ENCODE measurements at places on chromosomes 2 and 18.
A peak's percentile ranks its signal among the peaks of the same experiment; 100 is the strongest.

DNA sequence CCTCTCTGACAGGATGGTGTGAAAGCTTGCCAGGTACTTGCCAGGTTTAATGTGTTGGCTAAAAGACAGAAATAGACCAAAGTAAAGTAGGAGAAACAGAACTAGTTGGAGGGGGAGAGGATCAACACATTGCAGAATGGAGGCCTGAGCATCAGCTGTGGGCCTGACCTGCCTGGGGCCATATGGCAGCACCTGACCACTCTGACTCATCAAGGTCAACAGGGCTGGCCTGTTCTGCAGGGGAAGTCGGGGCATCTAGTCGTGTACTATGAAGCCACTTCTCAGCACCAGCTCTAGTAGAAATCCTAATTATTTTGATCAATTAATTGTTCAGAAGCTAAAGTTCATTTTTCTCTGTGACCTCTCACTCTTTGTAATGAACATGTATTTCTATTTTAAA, 35.8 kb upstream of the NOSTRIN start:
- no peak for DNase-seq

DNA sequence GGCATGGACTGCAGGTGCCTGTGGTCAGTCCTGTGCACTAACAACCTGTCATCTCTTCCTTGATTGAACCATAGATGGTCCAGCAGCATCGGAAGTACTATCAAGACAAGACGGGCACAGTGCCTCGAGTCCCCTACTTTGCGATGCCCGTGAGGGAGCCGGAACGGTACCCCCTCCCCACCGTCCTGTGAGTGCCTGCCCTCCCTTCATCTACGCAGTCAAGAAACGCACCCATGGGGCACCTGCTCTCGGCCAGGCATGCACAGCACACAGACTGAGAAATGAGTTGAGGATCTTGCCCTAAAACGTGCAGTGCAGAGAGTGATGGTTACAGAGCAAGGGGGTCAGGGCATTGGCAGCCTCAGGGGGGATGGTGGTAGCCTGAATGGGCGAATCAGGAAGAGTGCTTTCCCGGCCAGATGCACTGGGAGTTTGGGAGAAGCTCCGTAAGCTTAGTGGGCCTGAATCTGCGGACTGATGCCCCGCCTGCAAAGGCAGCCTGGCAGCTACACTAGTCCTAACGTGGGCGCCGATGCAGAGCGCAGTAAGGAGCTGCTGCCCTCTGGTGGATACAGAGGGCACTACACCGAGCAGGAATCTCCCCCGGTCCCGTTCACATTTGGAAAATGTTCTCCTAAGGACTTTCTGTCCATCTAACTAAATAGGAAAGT, 63.6 kb downstream of the CIB4 start:
- DNase-seq = peak; percentile 78

- DNase-seq = no peak
These were observed 937.7 kb downstream of the TRIB2 start for GRCh38 chr2:13654416-13654815.

DNA sequence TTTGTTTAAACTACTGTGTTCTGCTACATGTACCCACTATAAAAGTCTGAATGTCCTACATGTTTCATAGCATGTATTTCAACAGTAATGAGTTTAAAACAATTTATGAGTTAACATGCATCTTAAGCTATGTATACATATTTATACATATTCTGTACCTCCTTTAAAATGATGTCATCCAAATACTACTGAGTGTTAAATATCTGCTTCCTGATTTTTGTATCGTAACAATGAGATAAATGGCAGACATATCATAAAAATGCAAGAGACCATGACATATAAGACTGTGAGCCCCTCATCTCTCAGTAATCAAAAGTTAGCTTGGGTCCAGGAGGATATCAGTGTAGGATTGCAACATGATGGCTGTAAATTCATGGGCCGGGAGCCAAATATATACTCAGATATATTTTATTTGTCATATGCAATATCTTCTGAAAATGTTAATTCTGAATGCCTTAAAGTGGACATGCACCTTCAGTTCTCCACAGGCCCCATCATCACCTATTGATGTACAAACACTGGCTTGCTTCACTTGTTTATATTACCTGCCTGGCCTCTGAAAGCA, 3.6 kb downstream of the COL5A2 start:
- DNase-seq = no peak

DNA sequence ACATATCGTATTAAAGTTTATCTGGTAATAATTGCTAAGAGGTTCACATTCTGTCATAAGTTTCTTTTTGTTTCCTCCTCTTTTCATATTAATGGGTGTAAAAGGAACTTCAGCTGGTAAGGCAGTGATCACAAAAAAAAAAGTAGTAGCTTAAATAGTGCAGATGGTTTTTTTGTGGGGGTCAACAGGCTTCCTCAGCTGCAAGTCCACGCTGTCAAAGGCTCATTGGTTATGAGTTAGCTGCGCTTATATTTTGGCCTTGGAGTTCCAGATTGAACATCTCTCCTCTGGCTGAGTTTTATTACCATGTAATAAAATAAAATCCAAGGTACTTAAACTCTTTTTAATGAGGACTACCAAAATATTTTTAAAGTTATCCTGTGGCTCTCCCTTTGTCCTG, 277.0 kb upstream of the ZEB2 start:
- no peak for DNase-seq

DNA sequence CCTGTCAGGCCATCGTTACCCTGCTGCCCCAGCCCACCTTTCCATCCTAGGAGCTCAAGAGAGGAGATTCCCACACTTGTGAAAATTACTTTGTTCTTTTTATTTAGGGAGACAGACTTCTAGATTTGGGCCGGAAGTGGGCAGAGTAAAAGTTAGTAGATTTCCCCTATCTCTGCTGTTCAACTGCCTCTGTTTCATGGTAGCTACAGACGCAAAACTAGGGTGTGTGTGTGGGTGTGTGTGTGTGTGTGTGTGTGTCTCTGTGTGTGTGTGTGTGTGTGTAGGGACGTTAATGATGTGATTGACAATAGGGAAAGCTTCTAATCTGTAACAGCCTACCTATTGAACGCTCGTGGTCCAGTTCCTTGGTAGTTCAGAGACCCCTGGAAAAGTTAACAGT, 438 bp downstream of the PSMA8 start:
- no peak for DNase-seq

- DNase-seq = no peak
These were observed 966 bp upstream of the RBM43 start for GRCh38 chr2:151262629-151263028.
